ENCODE measurements at places on chromosomes 1 and 21.

- DNase-seq: no peak
- H3K4me3 ChIP-seq: no peak overlapping the region
- no peak overlapping the region for H3K27ac ChIP-seq
- H3K27me3 ChIP-seq: no peaks in the 10 kb centered on the region
These were observed 342.0 kb downstream of the USP25 start for GRCh38 chr21:16071761-16072160.

DNA sequence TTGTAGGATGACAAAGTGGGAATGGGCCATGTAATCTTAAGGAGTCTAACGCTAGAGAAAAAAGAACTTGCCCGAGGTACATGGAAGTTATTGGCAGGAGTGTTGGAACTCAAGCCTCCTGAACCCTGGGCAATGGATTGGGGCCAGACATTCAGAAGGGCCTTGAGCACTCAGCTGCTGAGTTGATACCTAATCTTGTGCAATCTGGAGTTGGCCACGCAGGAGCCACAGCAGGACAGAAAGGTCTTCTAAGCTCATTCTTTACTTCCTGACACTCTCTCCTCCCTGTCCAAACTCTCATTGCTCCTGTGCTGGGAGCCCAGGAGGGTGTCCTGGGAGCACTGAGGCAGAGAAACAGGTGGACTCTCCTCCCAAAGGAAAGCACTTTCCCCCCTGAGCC is 25.1 kb upstream of the CSF1 start:
- H3K4me1 ChIP-seq: peaks cover 11% of the 10 kb centered on the region
- no peaks in the 10 kb centered on the region for H3K27me3 ChIP-seq
- no peak for DNase-seq
- no peak overlapping the region for H3K4me3 ChIP-seq
- no peaks in the 10 kb centered on the region for H3K36me3 ChIP-seq

DNA sequence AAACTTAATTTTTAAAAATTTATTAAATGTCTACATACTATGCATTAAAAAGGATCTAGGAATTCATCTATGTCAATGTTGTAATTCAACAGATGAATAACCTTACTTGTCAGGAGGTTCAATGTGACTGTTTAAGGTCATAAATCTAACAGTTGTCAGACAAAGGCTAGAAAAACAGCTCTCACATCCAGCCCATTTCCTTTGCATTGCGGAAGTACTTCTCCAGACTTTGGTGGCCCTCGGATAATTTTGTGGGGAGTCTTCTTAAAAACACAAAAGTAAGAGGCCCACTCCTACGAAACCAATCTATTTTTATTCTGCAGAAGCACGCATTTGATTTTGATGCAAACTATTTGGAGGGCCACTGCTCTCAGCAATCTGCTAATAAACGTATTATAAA is 122.6 kb upstream of the CHRM3 start:
- no peaks in the 10 kb centered on the region for H3K4me1 ChIP-seq
- H3K27me3 ChIP-seq: no peaks in the 10 kb centered on the region
- no peak overlapping the region for H3K4me3 ChIP-seq
- DNase-seq: no peak
- no peaks in the 10 kb centered on the region for H3K36me3 ChIP-seq

DNA sequence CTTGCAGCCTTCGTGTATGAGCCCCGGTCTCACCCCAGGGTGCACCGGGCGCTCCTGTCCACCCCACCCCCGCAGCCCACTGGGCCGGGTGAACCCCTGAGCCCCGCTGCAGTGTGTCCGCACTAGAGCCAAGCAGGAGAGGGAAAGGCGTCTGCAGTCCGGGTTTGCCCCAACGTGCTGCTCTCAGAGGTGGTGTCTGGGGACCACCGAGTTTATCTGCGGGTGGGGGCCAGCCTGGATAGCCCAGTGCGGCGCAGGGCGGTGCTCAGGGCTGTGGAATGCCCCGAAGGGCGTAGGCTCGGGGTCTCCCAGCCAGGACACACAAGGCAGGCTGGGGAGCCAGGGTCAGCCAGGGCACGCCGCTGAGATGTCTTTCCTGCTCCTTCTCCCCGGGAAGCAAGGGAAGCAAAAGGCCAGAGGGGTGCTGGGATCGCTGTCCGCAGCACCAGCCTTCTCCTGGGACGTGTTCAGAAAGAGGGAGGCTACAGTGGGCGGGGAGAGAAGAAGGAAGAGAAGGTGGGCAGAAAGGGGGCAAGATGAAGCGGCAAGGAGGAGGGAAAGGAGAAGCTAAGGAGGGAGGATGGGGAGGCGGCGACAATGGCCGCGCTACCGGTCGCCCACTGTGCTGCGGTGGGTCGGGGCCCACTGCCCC is 56.6 kb downstream of the MAB21L3 start:
- peak; percentile 67 for DNase-seq
- no peaks in the 10 kb centered on the region for H3K4me1 ChIP-seq
- no peaks in the 10 kb centered on the region for H3K27me3 ChIP-seq
- H3K27ac ChIP-seq: no peak overlapping the region
- no peaks in the 10 kb centered on the region for H3K36me3 ChIP-seq

DNA sequence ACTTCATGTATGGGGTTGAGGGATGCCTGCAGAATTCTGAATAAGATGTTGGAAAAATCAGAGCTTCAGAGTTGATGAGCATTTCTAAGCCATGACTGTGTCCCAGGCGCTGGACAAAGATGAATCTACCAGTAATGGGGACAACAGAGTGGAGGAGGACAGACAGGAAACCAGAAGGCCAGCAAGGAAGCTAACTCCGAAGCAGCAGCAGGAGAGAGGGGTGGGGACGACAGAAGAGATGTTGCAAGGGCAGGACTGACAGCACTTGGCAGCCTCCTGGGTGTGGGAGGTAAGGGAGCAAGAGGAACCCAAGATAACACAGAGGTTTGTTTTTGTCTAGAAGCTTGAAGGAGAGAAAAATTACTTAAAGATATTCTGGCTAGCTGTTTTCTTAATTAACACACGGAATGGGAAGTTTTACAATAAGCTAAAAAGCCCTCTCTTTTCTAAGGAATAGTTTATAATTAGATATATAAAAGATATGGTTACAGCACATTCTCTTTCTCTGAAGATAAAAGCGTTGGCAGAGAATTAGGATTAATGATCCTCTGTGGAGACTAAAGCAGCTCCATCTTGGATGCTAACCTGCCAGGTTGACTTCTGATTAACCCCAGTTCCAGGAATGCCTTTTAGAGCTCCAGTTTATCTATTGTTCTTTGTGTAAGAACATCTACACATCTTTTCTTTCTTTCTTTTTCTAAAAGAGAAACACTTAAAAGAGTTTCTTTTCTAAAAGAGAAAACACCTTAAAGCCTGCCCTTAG is 92.7 kb downstream of the TENT5C start:
- no peaks in the 10 kb centered on the region for H3K27me3 ChIP-seq
- no peak for DNase-seq
- no peaks in the 10 kb centered on the region for H3K4me1 ChIP-seq
- H3K36me3 ChIP-seq: no peaks in the 10 kb centered on the region
- no peak overlapping the region for H3K27ac ChIP-seq
- no peak overlapping the region for H3K4me3 ChIP-seq

DNA sequence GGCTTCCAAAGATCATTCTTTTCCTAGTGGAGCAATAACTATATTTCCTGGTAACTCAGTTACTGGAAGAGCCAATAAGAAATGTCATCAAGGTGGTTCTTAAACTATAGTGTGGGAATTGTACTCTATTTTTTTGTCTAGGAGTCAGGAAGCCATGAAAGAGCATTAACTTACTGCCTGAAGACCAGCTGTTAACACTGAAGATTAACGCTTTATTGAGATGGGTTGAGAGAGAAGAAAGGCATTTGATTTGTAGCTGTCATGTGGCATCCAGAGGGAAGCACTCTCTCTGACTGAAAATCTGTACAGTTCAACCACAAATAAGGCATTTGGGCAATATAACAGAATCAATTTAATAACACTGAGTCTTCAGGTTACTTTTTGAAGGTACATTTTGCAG is 76.0 kb downstream of the DNM3 start:
- DNase-seq: no peak
- H3K36me3 ChIP-seq: no peaks in the 10 kb centered on the region
- no peaks in the 10 kb centered on the region for H3K4me1 ChIP-seq
- H3K27ac ChIP-seq: no peak overlapping the region
- H3K4me3 ChIP-seq: no peak overlapping the region

DNA sequence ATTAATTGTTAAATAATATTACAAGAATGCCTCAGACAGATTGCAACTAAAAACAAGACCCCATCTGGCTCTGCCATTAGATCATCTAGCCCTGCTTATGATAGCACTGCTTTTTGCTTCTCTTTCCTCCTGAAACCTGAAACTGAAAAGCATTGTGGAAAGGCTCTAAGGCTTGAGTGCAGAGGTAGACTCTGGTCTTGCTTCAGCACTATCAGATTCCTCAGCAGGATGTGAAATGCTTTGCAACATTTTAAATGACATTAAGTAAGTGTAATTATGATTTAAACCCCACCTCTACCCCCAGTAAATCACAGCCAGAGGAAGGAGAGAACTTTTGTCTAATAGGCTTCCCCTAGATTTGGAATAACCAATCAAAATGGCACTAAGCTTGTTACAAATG is 32.9 kb downstream of the PHC2 start:
- peaks cover 2% of the 10 kb centered on the region for H3K4me1 ChIP-seq
- no peaks in the 10 kb centered on the region for H3K27me3 ChIP-seq
- DNase-seq: no peak
- H3K27ac ChIP-seq: no peak overlapping the region

DNA sequence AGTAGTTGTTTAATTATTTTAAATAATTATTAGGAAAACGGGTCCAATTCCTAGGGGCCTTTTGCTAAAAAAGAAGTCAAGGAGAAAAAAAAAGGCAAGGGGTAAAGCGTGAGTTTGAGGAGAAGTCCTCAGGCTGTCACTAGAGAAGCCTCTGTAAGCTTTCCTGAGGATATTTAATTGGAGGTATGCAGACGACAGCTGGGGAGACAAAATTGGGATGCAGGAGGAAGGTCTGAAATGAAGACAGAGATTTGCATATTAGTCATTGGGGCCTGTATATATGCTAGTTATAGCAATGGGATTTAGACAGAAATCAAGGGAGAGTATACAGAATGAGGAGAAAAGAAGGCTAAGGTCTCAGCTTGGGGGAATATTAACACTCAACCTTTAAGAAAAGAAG is 8.6 kb downstream of the ATP6V1G3 start:
- no peaks in the 10 kb centered on the region for H3K27me3 ChIP-seq
- H3K27ac ChIP-seq: no peak overlapping the region
- no peak overlapping the region for H3K4me3 ChIP-seq

GRCh38 chr1:151891512-151891911 is 17.8 kb downstream of the THEM4 start:
- H3K36me3 ChIP-seq: no peaks in the 10 kb centered on the region
- no peaks in the 10 kb centered on the region for H3K4me1 ChIP-seq
- H3K27ac ChIP-seq: no peak overlapping the region
- H3K4me3 ChIP-seq: no peak overlapping the region
- H3K27me3 ChIP-seq: no peaks in the 10 kb centered on the region

DNA sequence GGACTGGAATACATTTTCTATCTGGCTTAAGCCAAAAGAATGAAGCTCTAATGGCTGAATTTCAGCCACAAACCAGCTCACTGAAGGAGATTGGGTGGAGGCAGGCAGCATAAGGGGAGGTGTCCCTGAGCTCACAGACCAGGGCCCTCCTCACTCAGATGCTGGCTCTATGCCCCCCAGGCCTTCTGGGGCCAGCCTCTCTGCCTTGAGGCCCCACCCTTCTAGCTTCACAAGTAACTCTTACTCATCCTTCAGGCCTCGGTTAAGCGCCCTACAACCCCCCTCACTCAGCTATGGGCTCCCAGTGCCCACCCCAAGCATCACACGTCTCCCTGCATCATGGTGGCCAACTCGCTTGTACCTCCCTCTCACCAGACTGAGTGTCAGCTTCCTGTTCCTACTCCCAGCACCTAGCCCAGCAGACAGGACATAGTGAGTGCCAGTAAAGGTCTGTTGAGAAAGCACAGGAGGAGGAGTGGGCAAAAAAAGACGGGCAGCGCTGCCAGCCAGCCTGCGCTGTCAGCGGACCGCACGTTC is 40.8 kb upstream of the GPR157 start:
- H3K36me3 ChIP-seq: no peaks in the 10 kb centered on the region
- peaks cover 3% of the 10 kb centered on the region for H3K4me1 ChIP-seq
- DNase-seq: no peak
- no peak overlapping the region for H3K4me3 ChIP-seq

DNA sequence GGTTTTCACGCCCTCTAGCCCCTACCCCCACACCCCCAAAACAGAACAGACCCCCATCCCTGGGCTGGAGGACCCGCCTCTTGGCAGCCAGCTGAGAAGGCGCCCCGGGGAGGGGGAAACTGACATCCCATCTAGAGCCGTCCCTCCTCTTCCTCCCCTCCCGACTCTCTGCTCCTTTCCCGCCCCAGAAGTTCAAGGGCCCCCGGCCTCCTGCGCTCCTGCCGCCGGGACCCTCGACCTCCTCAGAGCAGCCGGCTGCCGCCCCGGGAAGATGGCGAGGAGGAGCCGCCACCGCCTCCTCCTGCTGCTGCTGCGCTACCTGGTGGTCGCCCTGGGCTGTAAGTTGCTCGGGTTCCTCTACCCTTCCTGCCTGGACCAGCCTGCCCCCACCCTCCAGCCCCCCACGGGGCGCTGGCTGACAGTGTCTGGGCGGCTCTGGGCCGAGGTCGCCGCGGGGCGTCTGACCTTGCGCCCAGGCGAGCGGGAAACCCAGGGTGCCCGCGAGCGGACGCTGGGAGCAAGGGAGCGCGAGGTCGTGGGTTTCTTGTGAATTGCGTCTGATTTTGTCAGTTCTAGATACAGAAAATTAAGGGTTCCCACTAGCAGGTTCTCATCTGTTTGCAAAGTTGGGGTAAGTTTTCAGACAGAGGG is 618 bp downstream of the JAM2 start:
- peak overlapping the region; percentile 35 for H3K4me3 ChIP-seq
- H3K4me1 ChIP-seq: no peaks in the 10 kb centered on the region
- no peaks in the 10 kb centered on the region for H3K36me3 ChIP-seq

DNA sequence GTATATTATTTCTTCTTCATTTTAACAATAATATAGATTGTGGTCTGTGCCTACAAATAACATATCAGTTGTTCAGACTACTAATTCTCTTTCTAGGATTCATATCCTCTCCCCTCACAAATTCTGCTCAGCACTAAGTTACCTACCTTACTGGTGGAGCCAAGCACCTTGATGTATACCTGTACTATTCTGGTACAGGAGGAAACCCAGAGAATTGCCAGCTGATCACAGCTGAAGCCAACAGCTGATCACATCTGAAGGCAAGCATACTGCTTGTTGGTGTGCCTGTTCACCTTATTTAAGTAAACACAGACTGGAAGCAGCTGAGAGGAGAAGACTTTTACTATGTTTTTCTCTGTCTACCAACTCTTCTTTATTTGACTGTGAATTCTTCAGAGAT is 101.8 kb downstream of the PBX1 start:
- peaks cover 4% of the 10 kb centered on the region for H3K4me1 ChIP-seq
- no peak for DNase-seq
- no peak overlapping the region for H3K27ac ChIP-seq
- H3K36me3 ChIP-seq: no peaks in the 10 kb centered on the region
- H3K4me3 ChIP-seq: no peak overlapping the region

DNA sequence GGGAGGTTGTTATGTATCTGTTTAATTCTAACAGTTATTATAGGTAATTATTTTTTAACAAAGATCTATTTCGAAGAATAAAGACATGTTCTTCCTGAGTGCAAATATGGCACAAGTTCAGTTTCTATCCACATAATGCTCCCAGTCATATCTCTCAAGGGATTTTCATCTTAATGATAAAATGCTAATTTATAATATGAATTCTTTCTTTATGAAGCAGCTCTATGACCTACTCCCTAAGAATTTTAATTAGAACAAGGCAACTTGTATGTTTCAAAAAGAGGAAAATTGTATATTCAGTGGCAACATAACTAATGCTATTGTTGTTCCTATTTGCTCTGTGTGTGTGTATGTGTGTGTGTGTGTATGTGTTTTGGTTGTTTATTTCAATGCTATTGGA is 1222.1 kb upstream of the NCAM2 start:
- H3K27me3 ChIP-seq: no peaks in the 10 kb centered on the region
- H3K4me1 ChIP-seq: no peaks in the 10 kb centered on the region
- no peak overlapping the region for H3K4me3 ChIP-seq
